ENCODE measurements at places on chromosomes 13 and 19. TPM values are rescaled to one million over a fixed set of nuclear protein-coding genes. Genes with fewer than 3 reads are reported as not detected.

Gene PSG2
- polyA plus RNA-seq: 0.05 TPM

Gene KLK10
- polyA plus RNA-seq: 232 TPM

Gene BST2
- 2.6 TPM for polyA plus RNA-seq

Gene FCER2
- polyA plus RNA-seq: not detected

Gene PRR12
- 0.91 TPM for polyA plus RNA-seq

Gene ZNF799
- polyA plus RNA-seq: 1.5 TPM

Gene BBC3
- 1.4 TPM for polyA plus RNA-seq

Gene OXGR1
- not detected for polyA plus RNA-seq

Gene SHISA7
- not detected for polyA plus RNA-seq

Gene ZMYM5
- polyA plus RNA-seq: 5.1 TPM

Gene NXNL1
- not detected for polyA plus RNA-seq

Gene IFI30
- polyA plus RNA-seq: 61.3 TPM

Gene PLPP2
- polyA plus RNA-seq: 45.7 TPM

Gene ZNF470
- 0.85 TPM for polyA plus RNA-seq

Gene PRR36
- polyA plus RNA-seq: 0.01 TPM

Gene SPIB
- polyA plus RNA-seq: 0.06 TPM

Gene LIG1
- polyA plus RNA-seq: 46.2 TPM

Gene FFAR2
- polyA plus RNA-seq: not detected

Gene ACP7
- 1.3 TPM for polyA plus RNA-seq

Gene DHDH
- polyA plus RNA-seq: 3.7 TPM

Gene CTXN1
- polyA plus RNA-seq: 2.1 TPM

Gene FGF21
- polyA plus RNA-seq: not detected

Data from mammary epithelial cell (primary cell).